ENCODE measurements at places on chromosomes 4 and X.

- peak; percentile 20 for DNase-seq
Observed at GRCh38 chrX:153944140-153944799, at the start of gene RENBP. Gene RENBP, minus strand, starts transcription at chrX:153944643. Its CDS starts 33 bp downstream, at chrX:153944610.

DNA sequence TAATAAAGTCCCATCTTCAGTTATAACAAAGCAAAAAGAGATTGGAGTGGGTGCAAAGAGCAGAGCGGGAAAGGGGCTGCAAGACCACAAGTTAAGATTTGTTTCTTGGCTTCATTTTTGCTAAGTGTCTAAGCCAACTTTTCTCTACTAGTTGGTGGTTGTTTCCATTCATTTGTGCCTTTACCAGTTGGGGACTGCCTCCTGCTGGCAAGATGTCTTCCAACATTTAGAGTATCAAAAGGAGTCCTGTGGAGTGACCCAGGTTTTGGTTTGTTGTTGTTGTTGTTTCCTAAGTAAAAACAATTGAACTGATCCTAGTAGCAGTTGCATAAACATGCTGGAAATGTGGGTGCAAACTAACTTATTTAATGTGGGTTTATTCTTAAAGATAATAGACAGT is 121.1 kb downstream of the SPATA18 start:
- no peak for DNase-seq

DNA sequence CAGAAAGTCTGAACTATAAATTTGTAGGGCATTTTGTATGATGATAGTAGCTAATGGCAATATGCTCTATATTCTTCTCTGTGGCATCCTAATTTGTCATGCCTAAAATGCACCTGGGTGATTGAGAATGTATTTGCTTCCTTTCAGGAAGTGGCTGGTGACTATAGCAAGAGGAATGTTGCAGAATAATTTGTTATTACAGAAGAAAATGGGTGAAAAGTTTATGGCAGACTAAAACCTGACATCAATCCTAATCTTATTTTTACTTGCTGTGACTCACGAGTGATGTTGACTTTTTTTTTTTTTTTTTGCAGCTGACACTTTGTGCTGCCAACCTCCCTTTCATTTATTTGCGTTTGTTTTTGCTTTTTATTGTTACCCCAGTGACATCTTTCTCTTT is 141.1 kb downstream of the MSL3 start:
- DNase-seq = no peak

DNA sequence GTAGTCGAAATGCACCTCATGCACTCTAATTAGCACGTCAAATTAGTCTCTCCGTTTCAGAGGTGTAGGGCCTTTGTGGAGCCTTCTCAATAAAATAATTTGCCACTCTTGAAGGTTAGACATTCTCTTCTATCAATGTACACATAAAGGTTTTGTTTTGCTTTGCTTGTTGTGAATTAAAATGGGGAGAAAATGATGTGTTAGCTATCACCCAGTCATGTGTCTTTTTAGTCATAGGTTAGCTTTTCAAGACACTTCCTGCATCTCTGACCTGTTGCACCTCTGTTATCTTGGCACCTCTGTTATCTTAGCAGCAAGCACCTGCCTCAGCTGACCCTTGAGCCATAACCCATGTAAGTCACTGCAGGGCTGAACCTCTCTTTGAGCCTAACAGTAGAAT is 936 bp downstream of the TMEM144 start:
- no peak for DNase-seq

GRCh38 chr4:111991797-111992196 is 153.5 kb upstream of the FAM241A start:
- no peak for DNase-seq

GRCh38 chrX:123779908-123780396 is 47.1 kb upstream of the THOC2 start:
- no peak for DNase-seq

- DNase-seq = no peak
Observed at GRCh38 chrX:109856974-109857373, 123.9 kb upstream of the ACSL4 start.

GRCh38 chr4:181137351-181137750 is 1105.9 kb upstream of the TENM3 start:
- DNase-seq = no peak
